ENCODE measurements at places on chromosomes 2 and 18. TPM values are rescaled to one million over a fixed set of nuclear protein-coding genes. Genes with fewer than 3 reads are reported as not detected.

RAB11FIP5 gene
- 6.9 TPM for total RNA-seq

CHRND gene
- not detected for total RNA-seq

EVA1A gene
- total RNA-seq, result not detected

SLC8A1 gene
- 0.20 TPM for total RNA-seq

PRSS56 gene
- total RNA-seq, result not detected

CPLX4 gene
- not detected for total RNA-seq

PLEKHA3 gene
- total RNA-seq, result 21.2 TPM

PROM2 gene
- total RNA-seq, result 0.07 TPM

MREG gene
- 11.3 TPM for total RNA-seq

RPRD1A gene
- total RNA-seq, result 29.9 TPM

ALPP gene
- not detected for total RNA-seq

KRTCAP3 gene
- total RNA-seq, result 7.4 TPM

UPP2 gene
- not detected for total RNA-seq

PHLPP1 gene
- 4.5 TPM for total RNA-seq

KCNJ13 gene
- not detected for total RNA-seq

IL1RL1 gene
- 0.19 TPM for total RNA-seq

ZNF892 gene
- 3.5 TPM for total RNA-seq

IL37 gene
- total RNA-seq, result 0.50 TPM

GAD1 gene
- 0.48 TPM for total RNA-seq

MFSD2B gene
- not detected for total RNA-seq

L3MBTL4 gene
- total RNA-seq, result 0.07 TPM

STAT1 gene
- 729 TPM for total RNA-seq

TXNL4A gene
- total RNA-seq, result 118 TPM

DLGAP1 gene
- total RNA-seq, result not detected

CYB5A gene
- 25.9 TPM for total RNA-seq

IRS1 gene
- total RNA-seq, result 10.5 TPM

All from activated naive CD4-positive, alpha-beta T cell treated with anti-CD3 and anti-CD28 coated beads, Interleukin-2, amount 10 ng/mL, durations not matched to agents 5 hours and 36 hours (primary cell).